Psoas muscle (tissue), 8 donors: ENCODE measurements at places on chromosomes 12 and 14.

GRCh38 chr12:96196781-96197180 lies 2.6 kb downstream of the ELK3 start:
- no peak for DNase-seq

- no peak for DNase-seq
These were observed 85.6 kb downstream of the FOXN3 start for GRCh38 chr14:89331398-89331797.

- DNase-seq, result no peak
These were observed 25.1 kb downstream of the GRIP1 start for GRCh38 chr12:66653796-66654195.

GRCh38 chr12:57016348-57016747 lies at the start of gene TAC3:
Gene TAC3, minus strand, starts transcription at chr12:57016529. Its CDS starts 732 bp downstream, at chr12:57015797.
- no peak for DNase-seq

DNA sequence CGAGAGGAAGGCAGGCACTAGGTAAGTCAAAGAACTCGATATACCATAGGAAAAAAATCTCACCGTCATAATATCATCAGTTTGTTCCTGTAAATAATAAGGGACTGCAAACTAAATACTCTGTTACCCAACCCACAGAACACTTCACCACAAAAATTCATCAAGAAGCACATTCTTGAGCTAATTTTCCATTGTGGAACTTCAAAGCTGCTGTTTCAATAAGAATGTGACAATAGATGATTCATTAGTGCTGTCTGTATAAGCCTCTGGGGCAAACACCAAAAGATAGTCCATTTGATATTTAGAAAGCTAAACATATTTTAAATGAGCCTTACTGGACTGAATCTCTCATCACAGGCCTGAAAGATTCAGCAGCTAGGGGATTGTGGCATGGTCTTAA lies 219.4 kb downstream of the KSR2 start:
- no peak for DNase-seq

DNA sequence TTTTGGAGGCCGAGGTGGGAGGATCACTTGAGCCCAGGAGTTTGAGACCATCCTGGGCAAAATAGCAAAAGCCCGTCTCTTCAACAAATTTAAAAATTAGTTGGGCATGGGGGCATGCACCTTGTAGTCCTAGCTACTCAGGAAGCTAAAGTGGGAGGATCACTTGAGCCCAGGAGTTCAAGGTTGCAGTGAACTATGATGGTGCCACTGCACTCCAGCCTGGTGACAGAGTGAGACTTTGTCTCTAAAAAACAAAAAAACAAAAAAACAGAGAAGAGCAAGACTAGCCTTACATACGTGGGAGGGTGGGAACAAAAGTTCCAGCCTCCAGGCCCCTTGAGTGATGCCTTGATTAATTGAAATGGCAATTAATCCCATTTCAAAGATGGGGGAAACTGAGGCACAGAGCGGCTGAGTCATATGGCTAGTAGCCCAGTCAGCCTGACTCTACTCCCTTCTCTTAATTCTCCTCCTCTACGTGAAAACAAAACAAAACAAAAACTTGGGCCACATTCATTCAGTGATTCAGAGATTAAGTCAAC lies 3.3 kb upstream of the FAM222A start:
- no peak for DNase-seq

DNA sequence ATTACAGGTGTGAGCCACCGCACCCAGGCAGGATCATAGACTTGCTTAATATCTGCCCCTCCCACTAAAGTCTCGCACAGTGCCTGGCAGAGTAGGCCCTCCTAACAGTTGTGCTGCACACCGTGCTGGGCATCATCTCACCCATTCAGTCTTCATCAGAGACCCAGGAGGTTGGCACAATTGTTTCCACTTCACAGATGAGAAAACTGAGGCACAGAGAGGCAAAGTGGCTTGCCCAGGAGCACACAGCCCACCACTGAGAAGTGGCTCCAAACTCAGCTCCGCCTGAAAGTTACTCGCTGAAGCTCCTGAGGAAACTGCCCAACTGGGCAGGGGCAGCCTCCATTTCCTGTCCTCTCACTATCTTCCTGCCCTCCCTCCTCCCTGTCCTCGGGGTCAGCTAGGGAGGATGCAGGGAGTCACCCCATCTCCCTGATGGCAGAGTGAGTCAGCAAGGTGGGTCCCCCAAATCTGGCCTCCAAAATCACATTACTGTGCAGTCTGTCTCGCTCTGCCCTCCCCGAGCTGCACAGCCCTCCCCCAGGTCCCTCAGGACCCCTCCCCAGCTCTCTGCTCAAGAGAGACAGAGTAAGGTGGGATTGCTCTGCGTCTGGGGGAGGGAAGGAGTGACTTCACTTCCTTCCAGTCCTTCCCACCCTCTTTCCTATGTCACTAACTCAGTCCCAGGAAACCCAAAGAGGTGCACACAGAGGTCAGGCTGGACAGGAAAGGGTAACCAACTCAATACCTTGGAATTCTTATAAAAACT lies 5.7 kb downstream of the SLC8B1 start:
- DNase-seq, result peak; percentile 19

DNA sequence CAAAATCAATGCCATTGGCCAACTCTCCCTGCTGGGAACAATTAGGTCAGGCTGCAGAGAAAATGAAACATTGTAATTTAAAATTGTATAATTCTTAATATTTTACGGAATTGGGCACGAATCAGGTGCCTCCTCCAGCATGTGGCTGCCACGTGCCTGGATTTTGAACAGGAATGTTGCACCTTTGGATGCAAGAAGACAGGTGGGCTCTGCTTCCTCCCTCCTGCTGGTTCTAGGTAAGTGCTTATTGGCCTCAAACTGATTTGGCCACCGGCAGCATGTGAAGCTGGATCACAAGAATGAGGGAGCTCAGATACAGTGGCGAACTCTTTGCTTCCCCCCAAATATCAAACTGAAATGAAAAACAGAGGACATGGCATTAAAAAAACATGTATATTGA lies 1559.9 kb upstream of the FLRT2 start:
- DNase-seq, result no peak

GRCh38 chr14:95041477-95042020 lies 115.8 kb downstream of the DICER1 start:
- no peak for DNase-seq

GRCh38 chr12:124332058-124332672 lies 37.3 kb downstream of the RFLNA start:
- DNase-seq, result no peak

DNA sequence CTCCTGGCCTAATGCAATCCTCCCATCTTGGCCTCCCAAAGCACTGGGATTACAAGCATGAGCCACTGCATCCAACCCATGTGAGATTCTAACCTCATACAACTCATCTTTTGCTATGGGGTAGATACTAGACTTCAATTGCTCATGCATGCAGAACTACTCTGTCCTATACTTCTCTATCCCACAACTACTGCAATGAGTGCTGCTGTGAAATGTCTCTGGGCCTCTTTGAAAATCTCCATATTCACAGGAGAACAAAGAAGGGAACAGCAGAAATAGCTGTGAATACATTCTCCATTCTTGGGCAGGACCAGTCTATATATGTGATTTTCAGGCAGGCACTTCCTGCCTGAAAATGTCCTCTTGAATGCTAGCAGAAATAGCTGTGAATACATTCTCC lies 220.7 kb upstream of the GRIP1 start:
- DNase-seq, result no peak

DNA sequence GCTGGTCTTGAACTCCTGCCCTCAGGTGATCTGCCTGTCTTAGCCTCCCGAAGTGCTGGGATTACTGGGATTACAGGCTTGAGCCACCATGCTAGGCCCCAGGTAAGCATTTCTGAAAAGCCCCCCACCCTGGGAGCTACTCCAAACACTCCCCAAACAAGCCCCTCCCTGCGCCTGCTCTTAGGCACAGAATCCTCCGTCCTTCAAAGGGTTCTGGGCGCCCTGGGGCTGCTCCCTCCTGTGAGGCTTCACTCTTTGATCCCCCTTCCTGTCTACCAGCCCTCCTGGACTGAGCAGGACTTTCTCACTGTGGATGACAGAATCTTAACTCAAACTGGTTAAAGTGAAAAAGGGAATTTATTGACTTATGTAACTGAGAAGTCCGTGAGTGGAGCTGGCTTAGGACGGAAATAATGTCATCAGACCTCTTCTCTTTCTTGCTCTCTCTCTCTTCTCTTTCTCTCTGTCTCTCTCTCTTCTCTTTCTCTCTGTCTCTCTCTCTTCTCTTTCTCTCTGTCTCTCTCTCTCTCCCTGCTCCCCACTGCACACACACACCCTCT lies 66.9 kb upstream of the CLMN start:
- no peak for DNase-seq

- DNase-seq, result no peak
These were observed 68.2 kb upstream of the E2F7 start for GRCh38 chr12:77133566-77133965.

DNA sequence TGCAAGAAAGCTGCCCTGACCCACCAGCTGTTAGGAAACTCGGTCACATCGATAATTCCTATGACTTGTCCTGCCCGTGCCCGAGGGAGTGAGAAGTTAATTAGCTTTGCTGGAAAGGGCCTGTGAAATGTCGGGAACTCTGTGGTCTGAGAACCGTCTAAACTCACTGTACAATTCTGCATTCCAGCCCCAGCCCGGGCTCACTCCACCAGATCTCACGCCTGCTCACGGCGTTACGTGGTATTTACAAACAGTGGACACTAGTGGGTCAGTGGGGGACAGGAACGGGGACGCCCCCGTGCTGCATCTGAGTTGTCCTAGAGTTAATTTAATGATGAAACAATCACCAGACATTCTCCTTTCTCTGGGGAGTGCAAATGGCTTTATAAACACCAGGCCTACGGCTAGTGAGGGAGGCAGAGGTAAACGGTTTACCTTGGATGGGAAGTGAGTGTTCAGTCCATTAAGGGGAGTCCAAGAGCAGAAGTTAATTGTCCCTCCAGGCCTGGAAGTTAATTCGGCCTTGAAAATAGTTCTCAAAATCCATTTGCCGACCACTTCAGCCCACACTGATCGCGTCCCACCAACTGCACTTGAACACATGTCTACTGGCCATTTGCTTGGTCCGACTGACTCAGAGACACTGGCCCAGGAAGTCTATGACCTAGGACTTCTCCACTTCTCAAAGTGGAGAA lies 93.5 kb upstream of the MED13L start:
- DNase-seq, result no peak
